ENCODE measurements at places on chromosomes 2 and 18.

DNA sequence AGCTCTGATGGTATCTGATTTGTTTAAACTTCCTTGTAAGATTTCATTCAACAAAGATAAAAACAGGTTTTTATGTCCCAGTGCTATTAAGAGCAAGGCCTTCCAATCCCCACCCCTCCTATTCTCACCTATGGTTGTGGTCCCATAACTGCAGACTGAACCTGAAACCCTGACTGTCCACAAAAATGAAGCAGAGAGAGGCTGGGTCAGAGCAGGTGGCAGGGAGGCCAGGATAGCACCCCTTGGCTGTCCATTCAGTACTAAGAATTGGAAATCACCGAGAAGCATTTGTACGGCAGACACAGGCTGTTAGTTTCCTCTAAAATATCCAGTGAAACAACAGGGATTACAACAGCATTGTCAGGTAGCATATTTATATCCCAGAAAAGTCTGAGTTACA, 37.3 kb upstream of the FMNL2 start:
- DNase-seq, result no peak

- no peak for DNase-seq
Measured at GRCh38 chr2:120620025-120620793, 115.5 kb upstream of the GLI2 start.

- DNase-seq, result no peak
Measured at GRCh38 chr2:107719141-107719540, 107.6 kb upstream of the RGPD4 start.

- no peak for DNase-seq
Measured at GRCh38 chr2:48693645-48694044, 61.9 kb downstream of the LHCGR start.

DNA sequence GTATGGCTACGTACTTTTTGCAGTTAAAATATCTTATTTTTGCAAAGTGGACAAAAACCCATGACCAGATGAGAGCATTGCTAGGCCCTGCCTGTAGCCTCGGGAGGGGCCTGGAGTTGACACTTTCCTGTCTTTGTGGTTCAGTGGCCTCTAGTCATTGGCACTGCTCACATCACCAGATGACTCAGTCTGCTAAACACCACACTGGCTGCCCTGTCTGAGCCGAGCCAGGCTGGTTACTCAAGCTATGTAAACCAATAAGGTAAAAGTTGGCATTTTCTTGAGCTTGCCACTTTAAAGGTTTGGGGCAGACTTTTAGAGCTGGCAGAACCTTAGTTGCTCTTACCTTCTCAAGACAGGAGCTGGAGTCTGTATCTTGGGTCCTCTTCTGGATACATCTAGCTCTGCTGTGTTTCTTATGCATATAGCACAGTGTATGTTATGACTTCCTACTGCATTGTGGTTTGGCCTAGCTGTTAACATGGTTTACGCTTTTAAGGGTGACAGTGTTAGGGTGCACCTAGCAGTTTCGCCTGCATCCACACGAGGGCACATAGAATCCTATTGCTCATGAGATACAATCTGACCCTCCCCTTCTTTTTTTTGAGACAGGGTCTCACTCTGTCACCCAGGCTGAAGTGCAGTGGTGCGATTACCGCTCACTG, 76.4 kb downstream of the AP1S3 start:
- peak; percentile 62 for DNase-seq

DNA sequence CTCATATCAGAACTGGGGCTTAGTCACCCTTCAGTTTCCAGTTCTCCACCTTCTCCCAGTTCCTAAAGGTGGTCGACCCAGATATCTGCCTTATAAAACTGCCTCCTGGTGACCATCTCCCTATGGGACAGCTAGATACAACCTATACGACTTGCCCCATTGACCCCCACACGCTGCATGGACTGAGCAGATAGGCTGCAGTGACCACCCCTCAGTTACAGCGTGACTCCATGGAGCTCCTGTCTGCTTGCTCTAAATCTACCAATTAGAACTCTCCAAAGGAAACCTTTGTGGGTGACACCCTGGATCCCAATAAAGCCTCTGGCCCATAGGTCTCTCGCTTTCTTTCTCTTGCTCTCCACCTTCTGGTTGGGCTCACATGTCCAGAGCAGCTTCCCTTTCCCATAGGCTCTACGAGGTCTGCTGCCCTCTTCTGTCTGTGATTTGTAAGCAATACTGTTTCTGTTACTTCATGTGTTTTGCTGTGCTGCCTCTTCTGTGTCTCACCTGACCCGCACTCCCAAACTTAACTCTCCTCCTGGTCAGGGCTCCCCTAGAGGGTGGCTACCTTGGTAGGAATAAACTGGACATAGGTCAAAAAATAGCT, 971.3 kb upstream of the FAM98A start:
- DNase-seq, result no peak

DNA sequence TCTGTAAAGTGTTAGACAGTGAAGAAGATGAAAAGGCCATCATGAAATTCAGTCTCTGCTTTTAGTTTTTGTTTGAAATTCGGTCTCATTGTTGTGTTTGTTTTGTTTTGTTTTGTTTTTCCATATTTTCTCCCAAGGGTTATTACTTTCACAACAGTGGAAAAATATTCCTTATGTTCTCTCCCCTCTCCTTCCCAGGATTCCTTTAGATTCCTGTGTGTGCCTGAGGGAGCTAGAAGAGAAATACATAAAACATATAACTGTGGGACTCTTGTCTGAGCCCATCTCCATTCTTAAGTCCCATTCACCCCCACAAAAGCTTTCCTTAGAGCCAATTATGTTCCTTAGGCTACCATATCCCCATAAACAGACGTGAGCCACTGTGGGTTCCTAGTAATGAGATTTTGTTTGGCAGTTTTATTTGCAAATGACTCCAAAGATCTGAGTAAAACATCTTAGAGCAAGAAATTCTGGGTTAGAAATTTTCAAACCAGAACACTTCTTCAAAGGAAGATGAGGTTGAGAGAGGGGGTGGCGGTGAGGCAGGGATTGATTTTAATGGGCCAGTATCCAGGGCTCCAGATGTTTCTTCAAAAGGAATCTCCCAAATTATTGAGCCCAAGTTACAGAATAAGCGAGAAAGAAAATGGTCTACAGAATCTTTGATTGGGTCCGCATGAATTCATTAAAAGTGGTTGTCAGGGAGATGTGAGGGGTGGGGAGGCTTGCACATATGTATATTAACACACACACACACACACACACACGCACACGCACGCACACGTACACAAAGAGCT, 157.8 kb upstream of the TNP1 start:
- no peak for DNase-seq

DNA sequence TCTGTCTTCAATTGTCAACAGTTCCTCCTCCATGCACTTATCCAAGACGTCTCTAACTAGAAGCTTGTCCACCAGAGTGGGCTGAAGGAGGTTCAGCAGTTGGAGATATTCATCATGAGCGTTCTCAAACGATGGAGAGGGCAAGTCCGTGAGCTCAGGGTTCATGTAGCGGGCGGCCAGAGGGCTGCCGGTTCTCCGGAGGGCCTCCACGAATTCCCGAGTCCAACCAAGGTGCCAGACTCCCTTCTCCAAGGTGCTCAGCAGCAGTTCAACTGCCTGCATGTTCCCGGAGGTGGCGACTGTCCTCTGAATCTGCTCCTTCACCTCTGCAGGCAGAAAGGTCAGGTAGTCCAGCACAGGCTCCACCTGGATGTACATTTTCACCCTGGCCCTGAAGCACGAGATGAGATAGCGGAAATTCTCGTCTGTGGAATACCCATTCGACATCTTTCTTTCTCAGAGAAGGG, 590 bp downstream of the IFIH1 start:
- DNase-seq, result peak; percentile 41

GRCh38 chr18:70160073-70160678, 45.3 kb downstream of the RTTN start:
- DNase-seq, result no peak

DNA sequence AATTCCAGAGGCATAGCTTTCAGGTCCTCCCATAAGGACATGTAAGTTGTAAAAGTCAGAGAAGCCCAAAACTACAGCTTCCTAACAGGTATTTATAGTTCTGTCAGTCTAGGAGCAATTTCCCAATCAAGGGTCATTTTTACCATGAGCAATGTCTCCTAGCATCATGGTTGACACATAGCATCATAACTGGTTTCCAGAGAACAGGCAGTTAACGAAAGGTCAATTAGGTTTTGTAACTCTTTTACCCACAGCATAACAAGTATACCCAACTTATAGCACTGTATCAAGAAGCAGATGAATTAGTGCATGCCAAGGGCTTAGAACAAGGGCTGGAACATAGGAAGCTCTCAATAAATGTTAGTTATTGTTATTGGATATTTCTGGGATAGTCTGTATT, 110.1 kb downstream of the MREG start:
- no peak for DNase-seq

DNA sequence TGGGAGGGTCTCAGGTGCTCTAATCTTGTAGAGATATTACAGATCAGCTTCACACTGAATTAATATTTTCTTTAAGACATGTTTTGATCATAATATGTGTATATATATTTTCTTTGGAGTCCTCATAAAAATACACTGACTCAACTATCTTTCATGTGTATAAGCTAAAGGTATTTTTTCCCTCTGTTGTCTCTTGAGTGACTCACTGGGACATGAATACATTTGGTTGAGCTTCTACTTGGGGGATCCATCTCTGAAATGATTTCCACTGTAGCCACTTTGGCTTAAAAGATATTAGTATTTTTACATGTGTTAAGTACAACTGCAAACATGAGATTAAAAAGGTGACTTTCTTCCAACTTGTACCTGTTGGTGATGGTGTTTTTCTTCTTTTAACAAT, 140.8 kb downstream of the TTN start:
- DNase-seq, result no peak

DNA sequence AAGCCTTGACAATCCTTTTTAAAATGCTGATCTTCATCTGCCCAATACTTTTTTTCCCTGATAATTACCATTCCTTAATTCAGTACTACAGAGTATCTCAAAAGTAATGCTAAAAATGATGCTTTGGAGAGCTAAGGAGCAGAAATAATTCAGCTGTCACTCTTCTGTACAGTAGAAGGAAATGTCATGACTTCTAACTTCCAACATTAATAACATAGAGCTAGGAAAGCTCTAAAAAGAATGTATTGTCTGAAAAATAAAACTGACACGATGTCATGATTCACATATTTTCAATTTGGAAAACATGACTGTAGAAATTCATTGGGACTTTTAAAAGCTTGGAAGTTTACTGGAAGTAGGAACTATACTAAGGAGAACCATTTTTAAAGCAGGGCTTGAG, 212.3 kb downstream of the GULP1 start:
- no peak for DNase-seq

- no peak for DNase-seq
Measured at GRCh38 chr18:50189160-50189559, 5.8 kb downstream of the MYO5B start.

Measured in CD4-positive, alpha-beta T cell treated with Interleukin-1 beta for 1 hour (primary cell).